ENCODE measurements at places on chromosomes 12 and 14. TPM values are rescaled to one million over a fixed set of nuclear protein-coding genes. Genes with fewer than 3 reads are reported as not detected.

The EID3 gene
- total RNA-seq = 7.2 TPM

DNA sequence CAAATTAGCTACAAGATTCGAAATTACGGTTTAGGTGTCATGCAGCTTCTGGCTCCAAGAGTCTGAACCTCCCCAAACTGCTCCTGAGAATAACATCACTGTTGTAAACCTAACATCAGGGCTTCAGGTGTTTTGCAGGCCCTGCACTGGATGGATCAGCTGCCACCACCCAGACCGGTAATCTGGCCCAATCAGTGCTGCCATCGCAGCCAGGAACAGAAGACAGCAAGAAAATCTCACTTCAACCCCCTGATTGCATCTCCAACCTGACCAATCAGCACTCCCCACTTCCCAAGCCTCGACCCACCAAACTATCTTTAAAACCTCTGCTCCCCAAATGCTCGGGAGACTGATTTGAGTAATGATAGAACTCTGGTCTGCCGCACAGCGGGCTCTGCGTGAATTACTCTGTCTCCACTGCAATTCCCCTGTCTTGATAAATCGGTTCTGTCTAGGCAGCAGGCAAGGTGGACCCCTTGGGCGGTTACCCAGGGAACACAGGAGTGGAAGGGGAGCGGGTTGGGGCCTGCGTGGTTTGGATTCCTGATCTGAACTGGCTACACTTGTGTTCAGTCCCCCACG lies 268.5 kb upstream of the SFSWAP start:
- H3K36me3 ChIP-seq = no peaks in the 10 kb centered on the region
- no peak for DNase-seq
- no peak overlapping the region for H3K27ac ChIP-seq
- no peaks in the 10 kb centered on the region for H3K27me3 ChIP-seq
- H3K4me1 ChIP-seq = no peaks in the 10 kb centered on the region
- H3K4me3 ChIP-seq = no peak overlapping the region

- no peak overlapping the region for H3K4me3 ChIP-seq
- no peaks in the 10 kb centered on the region for H3K36me3 ChIP-seq
- DNase-seq = peak; percentile 18
Measured at GRCh38 chr14:76770521-76771436, 9.5 kb downstream of the VASH1 start.

The ARHGEF25 gene
- total RNA-seq = 0.37 TPM
